Stromal cell of bone marrow (primary cell): ENCODE measurements at places on chromosomes 5 and 9.

GRCh38 chr9:131334629-131335367 lies 45.3 kb downstream of the PLPP7 start:
- no peak for DNase-seq

GRCh38 chr9:130471411-130472183 lies 26.8 kb downstream of the ASS1 start:
- DNase-seq, result no peak

DNA sequence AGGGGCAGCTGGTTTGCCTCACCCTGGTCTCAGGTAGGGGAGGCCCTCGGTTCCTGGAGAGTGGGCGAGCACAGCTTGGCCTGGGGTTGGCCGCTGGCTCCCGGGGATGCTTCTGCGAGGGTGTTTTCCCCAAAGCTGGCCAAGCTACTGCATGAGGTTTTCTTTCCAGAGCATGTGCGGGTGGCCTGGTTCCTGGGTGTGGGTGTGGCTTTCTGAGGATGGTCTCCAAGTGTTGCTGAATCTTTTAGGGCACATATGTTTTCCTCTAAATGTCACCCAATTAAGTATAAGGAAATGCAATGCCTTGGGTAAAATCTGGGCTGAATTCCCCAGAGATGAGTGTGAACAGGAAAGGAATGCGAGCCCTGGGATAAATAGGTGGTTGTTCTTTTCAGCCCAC lies 115.8 kb upstream of the ICE1 start:
- no peak for DNase-seq

- no peak for DNase-seq
Observed at GRCh38 chr5:17121776-17122175, 95.7 kb upstream of the BASP1 start.

DNA sequence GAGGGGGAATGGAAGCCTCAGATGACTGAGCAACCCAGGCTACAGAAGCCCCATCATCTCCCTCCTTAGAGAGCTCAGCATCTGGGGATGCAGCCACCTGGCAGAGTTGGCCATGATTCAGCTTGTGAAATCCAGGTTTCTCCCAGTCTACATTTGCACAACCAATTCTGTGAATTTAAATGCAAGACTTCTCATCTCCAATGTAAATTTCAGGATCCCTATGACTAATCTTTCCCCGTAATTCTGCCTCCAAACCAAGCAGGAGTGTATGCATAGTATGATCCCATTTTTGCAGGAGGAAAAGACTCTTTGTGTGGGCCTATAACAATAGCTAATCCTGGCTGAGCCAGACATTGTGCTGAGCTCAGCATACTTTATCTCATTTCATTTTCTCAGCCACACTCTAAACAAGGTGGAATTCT lies 59.6 kb upstream of the IL17B start:
- no peak for DNase-seq
